ENCODE measurements at places on chromosomes 1 and 21.
A peak's percentile ranks its signal among the peaks of the same experiment; 100 is the strongest.

DNA sequence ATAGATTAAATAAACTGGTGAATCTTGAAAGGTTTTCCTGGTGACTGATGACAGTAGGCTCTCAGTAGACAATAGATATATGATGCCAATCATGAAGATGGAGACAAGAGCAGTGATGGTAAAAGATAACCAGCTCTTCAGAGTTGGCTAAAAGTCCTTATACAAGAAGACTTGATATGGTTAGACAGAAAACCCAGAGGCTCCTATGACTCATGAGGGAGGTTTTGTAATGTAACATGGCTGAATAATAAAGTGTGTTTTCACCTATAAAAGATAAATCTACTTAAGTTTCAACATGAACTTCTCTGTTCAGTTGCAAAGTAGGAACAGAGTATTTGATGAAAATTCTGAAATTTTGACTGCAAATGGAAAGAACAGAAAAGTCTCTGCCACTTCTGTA lies 12.7 kb upstream of the CRNN start:
- no peak for DNase-seq

- no peak for DNase-seq
Measured at GRCh38 chr21:28944296-28944695, 48.4 kb downstream of the LTN1 start.

DNA sequence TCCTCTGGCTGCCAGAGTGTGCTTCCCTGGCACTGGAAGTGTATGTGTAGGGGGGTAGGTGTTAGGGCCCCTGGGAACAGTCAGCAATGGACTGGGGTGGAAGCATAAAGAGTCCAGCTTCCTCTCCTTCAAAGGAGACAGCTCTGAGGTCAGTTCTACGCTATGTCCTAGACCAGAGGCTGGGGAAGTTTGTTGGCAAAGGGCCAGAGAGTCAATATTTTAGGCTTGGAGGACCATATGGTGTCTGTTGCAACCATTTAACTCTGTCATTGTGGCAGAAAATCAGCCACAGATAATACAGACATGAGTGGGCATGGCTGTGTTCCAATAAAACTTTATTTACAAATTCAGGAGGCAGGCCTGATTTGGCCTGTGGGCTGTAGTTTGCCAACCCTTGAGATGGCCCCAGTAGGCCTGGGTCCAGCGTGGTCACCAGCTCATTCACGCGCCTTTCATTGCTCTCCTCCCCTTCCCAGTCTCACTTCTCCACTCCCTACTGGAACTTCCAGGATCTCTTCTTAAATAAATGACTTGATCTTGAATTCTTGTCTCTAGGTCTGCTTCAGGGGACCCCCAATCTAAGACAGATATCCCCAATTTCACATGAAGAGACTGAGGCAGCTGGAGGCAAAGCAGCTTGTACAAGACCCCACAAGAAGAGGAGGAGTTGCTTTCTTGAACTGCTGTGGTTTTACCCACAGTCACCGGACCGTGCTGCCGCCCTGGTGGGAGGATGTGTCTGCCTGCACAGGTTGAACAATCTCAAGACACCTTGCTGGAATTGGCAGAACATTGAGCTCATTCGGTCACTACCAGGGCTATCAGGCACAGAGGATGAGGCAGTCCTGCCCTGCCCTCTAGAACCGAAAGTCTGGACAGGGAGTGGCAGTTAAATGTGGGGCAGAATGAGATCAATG lies 162.4 kb upstream of the POU3F1 start:
- no peak for DNase-seq

GRCh38 chr1:37817481-37817880 lies 9.5 kb upstream of the YRDC start:
- DNase-seq, result no peak

GRCh38 chr1:68271596-68271995 lies 39.3 kb upstream of the WLS start:
- no peak for DNase-seq

- no peak for DNase-seq
Measured at GRCh38 chr21:34864370-34865149, 184.5 kb downstream of the RUNX1 start.

DNA sequence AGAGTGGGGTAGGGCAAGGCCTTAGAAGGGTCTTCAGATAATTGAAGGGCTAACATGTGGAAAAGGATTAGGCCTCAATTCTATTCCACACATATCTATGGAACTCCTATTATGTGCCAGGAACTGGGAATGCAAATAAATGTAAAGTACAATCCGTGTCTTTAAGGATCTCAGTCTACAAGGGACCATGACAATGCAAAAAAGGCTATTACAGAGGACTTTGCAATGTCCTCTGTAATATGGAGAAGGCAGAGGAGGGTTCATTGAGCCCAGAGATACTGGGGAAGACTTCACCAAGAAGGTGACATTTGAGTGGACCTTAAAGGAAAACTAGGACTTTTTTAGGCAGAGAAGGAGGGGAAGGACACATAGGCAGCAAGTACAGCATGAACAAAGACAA lies 4.5 kb upstream of the SCMH1 start:
- no peak for DNase-seq

GRCh38 chr1:114669562-114670082 lies at the start of gene DENND2C:
Gene DENND2C (minus strand): TSS chr1:114670049. CDS start chr1:114625984, 44,065 bp downstream.
- DNase-seq, result no peak

GRCh38 chr1:53078333-53079101 lies 16.5 kb downstream of the PODN start:
- no peak for DNase-seq

GRCh38 chr1:35557118-35557610 lies at the start of gene KIAA0319L:
Gene KIAA0319L (minus strand): TSS chr1:35557403. CDS start chr1:35554491, 2,912 bp downstream.
- DNase-seq, result peak; percentile 95

DNA sequence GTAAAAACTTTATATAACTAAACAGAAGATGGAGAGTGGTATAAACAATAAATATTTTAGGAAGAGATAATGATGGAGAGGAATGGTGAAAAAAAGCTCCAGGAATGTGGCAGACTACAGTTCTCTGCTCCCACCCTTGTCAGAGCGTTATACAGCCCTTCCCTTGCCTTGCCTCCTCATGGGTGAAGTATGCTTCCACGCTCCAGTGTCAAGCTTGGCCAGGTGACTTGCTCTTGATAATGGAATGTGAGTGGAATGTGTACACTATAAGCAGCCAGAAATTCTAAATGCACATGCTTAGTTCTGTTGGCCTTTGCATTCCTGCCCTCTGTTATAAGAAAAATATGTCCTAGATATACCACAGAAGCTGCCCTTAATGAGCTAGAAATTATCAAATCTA lies 24.7 kb upstream of the POGK start:
- no peak for DNase-seq

DNA sequence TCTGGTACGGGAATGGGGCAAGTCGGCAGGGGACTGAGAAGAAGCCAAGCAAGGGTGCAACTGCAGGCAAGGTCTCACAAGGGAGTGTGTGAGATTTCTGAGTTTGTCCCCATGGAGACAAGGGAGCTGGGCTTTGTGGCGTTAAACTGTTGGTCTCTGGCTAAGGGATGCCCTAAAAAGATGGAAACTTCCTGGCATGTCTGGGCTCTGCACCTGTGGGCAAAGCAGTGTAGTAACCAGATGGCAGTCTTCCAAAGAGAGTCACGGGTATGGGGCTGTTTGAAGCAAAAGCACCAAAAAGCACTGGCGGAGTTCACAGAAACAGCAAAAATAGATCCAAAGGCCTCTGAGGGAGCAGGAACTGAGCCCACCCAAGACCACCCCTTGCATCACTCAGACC lies 104.8 kb upstream of the SLC44A3 start:
- no peak for DNase-seq

- no peak for DNase-seq
Measured at GRCh38 chr1:181133969-181134418, 45.5 kb downstream of the IER5 start.

DNA sequence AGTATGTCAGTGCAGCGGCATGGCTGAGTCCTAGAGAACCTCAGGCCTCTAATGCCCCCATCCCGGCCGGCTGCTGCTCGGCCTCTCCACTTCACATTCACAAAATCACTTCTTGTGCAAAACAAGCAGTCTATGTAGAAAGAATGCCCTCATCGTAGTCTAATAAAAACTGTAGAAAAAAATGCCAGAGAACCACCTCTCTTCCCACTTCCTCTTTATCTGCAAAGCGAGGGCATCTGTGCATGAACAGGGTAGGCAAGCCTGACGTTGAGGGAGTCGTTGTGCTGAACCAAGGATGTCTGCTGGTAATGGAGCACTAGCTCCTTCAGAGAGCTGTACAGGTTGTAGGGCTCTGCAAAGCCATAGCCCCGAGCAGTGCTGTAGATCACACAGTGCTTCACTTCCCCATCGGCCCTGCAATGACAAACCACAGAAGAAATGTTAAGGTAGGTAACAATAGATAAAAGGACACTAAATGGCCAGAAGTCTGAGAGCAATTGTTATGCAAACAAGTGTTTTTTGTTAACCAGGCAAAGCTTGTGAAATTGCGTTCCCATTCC lies 88.9 kb downstream of the PIK3R3 start:
- DNase-seq, result no peak

DNA sequence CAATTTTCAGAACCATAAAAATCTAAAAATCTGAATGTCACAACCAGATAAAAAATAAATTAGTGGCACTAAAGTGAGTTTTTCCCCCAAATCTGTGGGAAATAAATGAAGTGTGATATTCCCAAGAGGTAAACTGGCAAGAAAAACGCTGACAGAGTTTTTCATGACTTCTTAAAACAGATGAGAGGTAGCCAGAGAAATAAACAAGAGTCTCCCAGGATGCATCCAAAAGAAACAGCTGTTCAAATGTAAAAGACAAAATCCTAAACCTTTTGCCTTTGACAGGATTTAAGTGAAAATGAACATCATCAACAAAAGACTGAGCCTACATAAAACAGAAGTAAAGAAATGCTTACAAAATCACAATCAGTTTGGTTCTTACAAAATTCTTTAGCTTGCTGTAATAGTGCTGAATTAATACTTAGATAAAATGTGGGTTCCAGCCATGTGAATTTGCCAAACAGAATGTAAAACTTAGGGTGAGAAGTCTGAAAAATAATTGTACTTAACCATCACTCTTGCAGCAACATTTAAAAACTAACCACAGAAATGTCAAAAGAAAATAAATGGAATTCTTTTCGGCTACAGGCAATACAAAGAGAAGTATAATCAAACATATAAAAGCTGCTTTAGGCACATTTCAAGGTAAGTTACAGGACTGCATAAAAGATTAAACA lies 133.6 kb downstream of the EIF4G3 start:
- DNase-seq, result no peak

DNA sequence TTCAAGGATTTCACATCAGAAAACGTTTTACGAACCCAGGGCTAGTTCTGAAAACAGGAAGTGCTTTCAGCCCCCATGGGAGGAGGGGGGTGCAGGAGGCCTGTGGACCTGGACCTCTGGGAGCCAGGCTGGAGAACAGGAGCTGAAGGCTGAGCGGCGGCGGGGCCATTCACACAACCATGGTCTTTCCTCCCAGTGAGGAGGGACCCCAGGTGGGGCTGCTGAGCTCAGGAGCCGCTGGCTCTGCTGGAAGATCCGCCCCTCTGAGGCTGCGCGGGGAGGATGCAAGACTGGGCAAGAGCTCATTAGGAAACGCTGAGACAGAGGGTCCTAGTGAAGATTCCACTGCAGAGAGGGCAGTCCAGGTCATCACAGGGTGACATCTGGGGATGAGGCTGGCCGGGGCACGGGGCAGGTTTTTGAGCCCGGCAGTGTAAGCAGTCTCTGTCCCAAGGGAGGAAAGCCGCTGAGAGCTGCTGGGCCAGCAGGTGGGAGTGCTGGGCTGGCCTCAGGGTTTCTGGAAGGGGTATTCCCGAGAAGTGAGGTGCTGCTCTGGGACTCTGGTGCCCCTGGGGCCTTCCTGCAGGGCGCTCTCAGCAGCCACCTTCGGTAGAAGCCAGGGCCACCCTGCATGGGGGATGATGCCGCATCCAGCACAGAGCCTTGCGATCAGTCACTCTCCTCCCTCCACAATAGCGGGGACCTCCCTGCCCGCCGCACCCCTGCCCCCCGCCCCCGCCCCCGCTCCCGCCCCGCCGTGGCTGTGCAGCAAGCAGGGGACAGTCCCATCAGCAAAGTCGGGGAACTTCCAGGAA lies 7.5 kb downstream of the MX2 start:
- DNase-seq, result peak; percentile 43

- no peak for DNase-seq
Measured at GRCh38 chr1:54600947-54601721, 22.2 kb downstream of the FAM151A start.

DNA sequence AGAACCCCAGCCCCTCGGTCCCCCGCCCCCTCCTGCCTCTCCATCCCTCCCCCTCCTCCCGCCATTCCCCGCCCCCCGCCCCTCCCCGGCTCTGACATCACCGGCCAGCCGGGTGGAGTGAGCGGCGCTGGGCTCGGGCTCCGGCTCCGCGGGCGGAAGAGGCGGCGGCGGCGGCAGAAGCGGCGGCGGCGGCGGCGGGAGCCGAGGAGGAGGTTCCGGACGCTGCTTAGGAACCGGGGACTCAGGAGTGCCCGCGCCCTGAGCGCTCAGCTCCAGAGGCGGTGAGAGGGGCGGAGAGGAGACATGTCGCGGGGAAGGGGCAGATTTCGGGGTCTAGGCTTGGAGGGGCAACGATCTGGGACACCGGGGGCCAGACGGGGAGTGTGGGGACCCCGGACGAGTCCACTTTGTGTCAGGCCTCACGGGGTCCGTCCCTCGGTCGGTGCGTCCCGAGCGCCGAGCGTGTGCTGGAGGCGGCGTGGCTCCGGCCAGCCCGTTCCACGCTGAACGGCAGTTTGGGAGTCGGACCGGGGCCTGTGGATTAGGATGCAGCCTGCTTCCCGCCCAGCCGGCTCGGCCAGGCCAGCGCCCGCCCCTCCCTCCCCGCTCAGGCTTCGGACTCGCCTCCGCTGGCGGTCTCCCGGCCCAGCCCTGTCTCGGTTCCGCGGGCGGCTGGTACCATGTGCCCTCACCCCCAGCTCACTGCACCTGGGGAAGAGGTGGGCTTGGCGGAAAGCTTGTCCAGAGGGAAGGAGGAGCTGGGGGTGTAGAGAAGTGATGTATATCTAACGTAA lies at the start of gene PEA15:
Gene PEA15 (plus strand): TSS at position 143 of the 794 bp plus-strand sequence. CDS start 6,161 bp downstream, outside the sequence.
- DNase-seq, result peak; percentile 39

- DNase-seq, result no peak
Measured at GRCh38 chr1:219427989-219428388, 184.9 kb downstream of the ZC3H11B start.

DNA sequence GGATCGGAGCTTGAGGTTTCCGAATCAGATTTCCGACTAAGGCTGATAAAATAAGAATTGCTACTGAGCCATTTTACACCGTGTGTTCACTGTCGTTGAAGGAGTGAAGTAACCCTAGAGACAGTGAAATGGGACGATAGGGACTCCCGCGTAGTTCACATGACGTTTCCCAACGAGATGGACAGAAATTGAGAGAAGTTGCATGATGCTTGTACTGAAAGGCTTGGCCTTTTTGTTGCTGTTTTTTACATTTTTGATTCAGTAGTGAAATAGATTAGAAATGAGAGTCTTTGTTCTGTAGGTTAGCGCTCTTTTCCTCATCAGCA lies 1.2 kb downstream of the KHDRBS1 start:
- no peak for DNase-seq

Measured in NCI-H1092 treated with DMSO at 0.1 percent for 48 hours (cell line).